ENCODE measurements at places on chromosomes 6 and 20. TPM values are rescaled to one million over a fixed set of nuclear protein-coding genes. Genes with fewer than 3 reads are reported as not detected.
A peak's percentile ranks its signal among the peaks of the same experiment; 100 is the strongest.

- DNase-seq: no peak
Measured at GRCh38 chr6:168061269-168062210, 17.5 kb downstream of the FRMD1 start.

GRCh38 chr6:115838763-115839401, 221.8 kb downstream of the FRK start:
- DNase-seq: no peak

DNA sequence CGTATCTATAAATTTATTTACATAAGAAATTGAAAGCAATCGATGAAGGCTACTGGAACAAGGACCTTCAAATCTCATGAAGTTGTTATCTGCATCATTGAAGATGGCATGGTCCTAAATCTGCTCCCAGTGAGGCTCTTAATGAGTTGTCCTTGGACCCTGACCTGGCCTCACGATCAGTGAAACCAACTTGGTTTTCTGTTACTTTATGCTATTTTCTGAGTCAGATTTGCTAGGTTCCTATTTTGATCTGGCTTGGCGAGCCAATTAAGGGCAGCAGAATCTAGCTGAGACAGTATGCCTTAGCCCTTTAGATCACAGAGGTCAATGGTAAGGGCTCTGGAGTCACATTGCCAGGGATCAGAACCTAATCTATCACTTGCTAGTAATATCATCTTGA, 30.1 kb upstream of the NOX3 start:
- DNase-seq: no peak

CCDC170 gene
- total RNA-seq: 28.3 TPM

POLH gene
- total RNA-seq: 20.7 TPM

KHDRBS2 gene
- 48.2 TPM for total RNA-seq

- no peak for DNase-seq
Measured at GRCh38 chr6:63307581-63308246, 12.1 kb downstream of the LGSN start.

HNF4A gene
- total RNA-seq: under 0.01 TPM

DNA sequence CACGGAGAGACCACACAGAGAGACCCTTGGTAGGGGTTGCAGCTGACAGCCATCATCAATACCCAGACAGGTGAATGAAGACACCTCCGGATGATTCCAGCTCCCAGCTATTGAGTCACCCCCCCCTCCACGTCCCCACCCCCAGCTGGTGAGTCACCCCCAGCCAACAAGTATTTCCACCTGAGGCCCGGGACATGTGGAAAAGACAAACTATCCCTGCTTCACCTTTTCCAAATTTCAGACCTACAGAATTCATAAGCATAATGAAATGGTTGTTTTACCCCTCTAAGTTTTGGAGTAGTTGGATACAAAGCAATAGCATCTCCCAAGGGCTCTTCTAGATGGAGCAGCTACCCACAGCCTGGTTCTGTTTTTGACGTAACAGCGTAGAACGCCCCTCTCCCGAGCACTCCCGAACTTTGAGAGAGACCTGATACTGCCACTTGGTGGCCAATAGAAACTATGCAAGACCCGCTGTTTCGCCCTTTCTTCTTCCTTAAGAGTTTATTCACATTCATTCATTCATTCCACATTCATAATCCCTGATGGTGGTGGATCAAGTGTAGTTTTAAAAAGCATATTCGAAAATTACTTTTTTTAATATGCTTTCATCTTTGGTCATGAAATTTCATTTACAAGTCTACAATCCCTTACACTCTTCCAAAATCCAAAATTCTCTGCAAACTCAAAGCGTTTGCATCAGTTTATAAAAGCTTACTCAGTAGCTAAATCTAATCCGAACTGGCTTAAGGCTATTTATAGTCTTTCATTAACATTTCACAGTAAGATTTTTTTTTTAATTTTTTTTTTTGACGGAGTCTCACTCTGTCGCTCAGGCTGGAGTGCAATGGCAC, 15.1 kb upstream of the PPP1R16B start:
- DNase-seq: no peak

GRCh38 chr6:164982389-164982788, 327.0 kb downstream of the C6orf118 start:
- DNase-seq: no peak

- no peak for DNase-seq
Measured at GRCh38 chr6:92114797-92115196, 1304.6 kb downstream of the EPHA7 start.

GRCh38 chr6:132520953-132521352, 8.0 kb upstream of the STX7 start:
- no peak for DNase-seq

DNA sequence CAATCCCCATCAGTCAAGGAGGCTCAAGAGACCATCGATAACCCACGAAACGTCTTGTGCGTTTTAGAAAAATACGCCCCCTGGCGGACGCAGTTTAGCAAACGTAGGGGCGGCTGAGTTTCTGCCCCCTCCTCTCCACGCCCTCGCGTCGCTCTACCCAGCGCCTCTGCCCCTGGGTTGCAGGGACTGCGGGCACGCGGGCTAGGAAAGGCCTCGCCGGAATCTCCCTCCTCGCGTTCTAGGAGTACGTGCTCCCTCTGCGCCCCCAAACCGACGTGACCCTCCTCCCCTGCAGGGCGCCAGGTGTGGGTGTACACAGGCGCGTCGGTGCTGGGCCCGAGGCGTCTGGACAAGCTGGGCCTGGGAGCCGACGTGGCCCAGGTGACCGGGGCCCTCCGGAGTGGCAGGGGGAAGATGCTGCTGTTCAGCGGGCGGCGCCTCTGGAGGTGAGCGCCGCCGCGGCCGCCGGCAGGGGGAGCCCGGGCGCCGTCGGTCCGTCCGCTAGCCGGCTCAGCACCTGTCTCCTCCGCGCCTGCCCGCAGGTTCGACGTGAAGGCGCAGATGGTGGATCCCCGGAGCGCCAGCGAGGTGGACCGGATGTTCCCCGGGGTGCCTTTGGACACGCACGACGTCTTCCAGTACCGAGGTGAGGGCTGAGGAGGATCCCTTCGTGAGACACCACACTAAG, 5.3 kb downstream of the MMP9 start:
- peak; percentile 67 for DNase-seq

GRCh38 chr6:31239854-31240253, 32.0 kb downstream of the HLA-C start:
- no peak for DNase-seq

DNA sequence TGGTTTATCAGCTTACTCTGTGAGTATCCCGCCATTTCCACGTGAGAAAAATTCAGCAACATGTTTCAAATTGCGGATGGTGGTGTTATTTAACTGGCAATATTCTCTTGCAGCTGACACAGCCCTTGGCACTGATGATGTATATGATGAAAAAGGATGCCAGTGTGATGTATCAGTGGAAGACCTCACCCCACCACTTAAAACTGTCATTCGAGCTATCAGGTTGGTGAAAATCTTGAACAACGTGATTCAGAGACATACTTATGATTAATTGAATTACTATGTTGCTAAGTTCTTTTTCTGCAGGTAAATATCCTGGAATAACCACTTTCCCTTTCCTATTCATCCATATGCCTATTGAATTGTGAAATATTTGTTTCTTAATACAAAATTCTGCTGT, 55.7 kb downstream of the KHDC1L start:
- DNase-seq: no peak

DNA sequence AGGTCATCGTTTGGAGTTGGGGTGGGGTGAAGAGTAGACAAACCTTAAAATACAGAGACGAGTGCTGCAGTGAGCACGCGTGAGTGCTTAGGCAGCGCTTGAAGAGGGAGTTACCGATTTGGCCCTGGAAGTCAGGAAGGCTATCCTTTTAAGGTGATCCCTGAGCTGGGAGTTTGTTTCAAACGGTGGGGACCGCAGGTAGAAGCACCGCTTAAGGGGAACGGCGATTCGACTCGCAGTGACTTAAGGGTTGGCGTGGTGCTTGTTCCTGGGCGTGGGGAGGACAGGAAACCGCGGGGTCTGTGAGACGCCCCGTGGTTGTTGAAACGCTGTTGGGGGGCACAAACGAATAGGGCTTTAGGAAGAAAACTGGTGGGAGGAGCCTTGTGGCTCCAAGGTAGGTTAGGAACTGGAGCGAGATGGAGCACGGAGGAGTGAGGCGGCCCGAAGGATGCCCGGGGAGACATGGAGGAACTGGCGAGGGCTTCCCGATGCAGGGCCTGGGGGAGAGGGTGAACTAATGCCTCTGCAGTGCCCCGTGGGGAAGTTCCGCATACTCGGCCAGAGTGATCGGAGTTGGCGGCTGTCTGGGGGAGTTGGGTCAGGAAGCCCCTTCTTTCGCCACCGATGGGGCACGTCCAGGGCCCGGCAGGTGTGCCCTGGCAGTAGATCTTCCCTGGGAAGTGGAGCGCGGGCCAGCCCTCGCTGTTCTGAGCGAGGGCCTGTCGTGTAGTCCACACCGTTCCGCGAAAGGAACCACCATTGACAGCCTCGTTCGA, 1.3 kb upstream of the CDYL start:
- DNase-seq: peak; percentile 38

FAXC gene
- total RNA-seq: 7.3 TPM

AVP gene
- total RNA-seq: not detected

- DNase-seq: no peak
Measured at GRCh38 chr6:35142588-35143569, 1.7 kb upstream of the TCP11 start.

GRCh38 chr6:30156262-30156599, 4.8 kb downstream of the TRIM10 start:
- peak; percentile 55 for DNase-seq

- no peak for DNase-seq
Measured at GRCh38 chr6:166152660-166153059, 15.0 kb downstream of the TBXT start.

Measured in upper lobe of left lung (tissue), 6 donors.